ENCODE measurements at places on chromosomes 12 and 14. TPM values are rescaled to one million over a fixed set of nuclear protein-coding genes. Genes with fewer than 3 reads are reported as not detected.

DNA sequence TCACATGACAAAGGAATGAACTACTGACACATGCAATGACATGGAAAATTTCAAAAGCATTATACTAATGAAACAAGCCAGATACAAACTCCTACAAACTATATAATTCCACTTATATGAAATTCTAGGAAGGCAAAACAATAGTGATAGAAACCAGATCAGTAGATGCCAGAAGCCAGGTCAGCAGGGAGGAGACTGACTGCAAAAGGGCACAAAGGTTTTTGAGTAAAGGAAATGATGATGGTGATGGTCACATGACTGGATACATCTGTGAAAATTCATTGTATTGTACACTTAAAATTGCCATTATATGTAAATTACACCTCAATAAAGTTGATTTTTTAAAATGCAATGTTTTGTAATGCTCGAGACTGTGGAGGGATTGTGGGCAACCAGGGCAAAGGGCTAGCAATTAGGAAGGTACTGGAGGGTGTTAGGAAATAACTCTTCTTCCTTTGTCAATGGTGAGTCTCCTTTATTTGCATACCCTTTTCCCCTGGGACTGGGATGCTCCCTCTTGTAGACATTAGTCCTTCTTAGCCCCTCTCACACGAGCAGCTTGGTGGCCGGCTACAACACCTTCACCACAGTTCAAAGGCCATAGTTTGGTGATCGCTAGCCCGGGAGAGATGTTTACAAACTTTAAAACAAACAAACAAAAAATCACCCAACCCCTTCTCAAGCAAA, 6.7 kb upstream of the PRPF40B start:
- H3K4me3 ChIP-seq, result no peak overlapping the region
- H3K27me3 ChIP-seq, result no peaks in the 10 kb centered on the region
- DNase-seq, result no peak
- H3K4me1 ChIP-seq, result peaks cover 25% of the 10 kb centered on the region
- H3K27ac ChIP-seq, result no peak overlapping the region
- H3K36me3 ChIP-seq, result no peaks in the 10 kb centered on the region

DNA sequence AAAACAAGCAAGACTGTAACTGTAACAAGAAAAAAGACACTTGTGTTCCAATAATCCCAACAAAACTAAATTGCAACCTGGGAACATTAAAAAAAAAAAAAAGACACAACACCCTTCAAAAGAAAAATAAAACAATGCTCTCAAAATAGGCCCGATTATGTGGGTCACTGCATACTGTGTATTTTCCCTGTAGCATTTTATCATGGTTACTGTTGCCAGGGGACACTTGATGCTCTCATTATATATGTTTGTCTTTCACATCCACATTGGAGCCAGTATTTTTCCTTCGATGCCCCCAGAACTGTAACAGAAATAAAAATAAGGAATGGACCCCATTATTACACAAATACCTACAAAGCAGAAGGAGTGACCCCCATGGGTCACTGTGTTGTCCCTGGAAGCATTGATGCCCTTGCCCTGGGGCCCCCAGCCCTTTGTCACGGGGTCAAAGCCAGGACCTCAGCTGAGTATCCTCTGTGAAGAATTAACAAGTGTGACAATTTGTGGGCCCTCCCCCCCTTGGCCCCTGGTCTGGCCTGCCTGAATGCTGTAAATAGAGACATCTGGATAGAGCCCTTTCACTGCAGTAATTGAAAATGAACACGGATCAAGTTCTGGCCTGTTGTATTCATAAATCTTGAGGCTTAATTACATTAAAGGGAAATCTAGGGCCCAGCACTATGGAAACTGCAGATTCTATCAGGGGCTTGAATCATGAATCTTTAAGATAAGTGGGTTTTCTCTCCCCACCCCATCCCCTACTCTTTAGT, 72.8 kb downstream of the C12orf42 start:
- DNase-seq, result no peak
- no peaks in the 10 kb centered on the region for H3K36me3 ChIP-seq
- no peak overlapping the region for H3K27ac ChIP-seq
- H3K27me3 ChIP-seq, result peaks cover 8% of the 10 kb centered on the region

DNA sequence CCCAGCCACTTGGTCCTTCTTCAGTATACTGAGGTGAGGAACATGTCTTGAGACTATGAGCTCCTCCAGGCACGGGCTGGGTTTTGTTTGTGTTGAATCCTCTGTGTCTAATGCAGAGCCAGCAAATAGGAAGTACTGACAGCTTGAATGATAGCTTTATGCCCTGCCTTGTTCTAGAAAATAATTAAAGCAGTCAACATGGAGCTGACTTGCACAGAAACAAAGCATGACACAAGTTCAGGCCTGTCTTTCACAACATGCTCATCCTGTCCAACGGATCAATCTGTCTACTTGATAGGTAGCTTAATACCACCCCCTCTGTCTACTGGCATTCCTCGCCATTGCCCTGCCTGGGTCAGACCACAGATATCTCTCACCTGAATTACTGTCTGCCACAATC, 140.9 kb downstream of the ESRRB start:
- DNase-seq, result no peak
- no peaks in the 10 kb centered on the region for H3K36me3 ChIP-seq
- no peak overlapping the region for H3K4me3 ChIP-seq
- H3K4me1 ChIP-seq, result no peaks in the 10 kb centered on the region
- no peak overlapping the region for H3K27ac ChIP-seq

GRCh38 chr14:41604721-41605531, 1.8 kb upstream of the LRFN5 start:
- peaks cover 16% of the 10 kb centered on the region for H3K27me3 ChIP-seq
- H3K27ac ChIP-seq, result no peak overlapping the region
- no peaks in the 10 kb centered on the region for H3K36me3 ChIP-seq
- DNase-seq, result no peak
- H3K4me3 ChIP-seq, result no peak overlapping the region

TNS2 gene
- total RNA-seq, result 11.5 TPM

All from PC-9 (cell line).